ENCODE measurements at places on chromosomes 11 and 22. TPM values are rescaled to one million over a fixed set of nuclear protein-coding genes. Genes with fewer than 3 reads are reported as not detected.

GRCh38 chr11:6650980-6651379 is 4.6 kb downstream of the DCHS1 start:
- DNase-seq: peak; percentile 43

GRCh38 chr11:1479006-1479677 is 7.4 kb downstream of the MOB2 start:
- DNase-seq: no peak

- no peak for DNase-seq
These were observed 279.8 kb downstream of the DDX10 start for GRCh38 chr11:108944471-108945178.

MS4A12 gene
- not detected for total RNA-seq

DERL3 gene
- total RNA-seq: 5.7 TPM

ALG9 gene
- total RNA-seq: 22.9 TPM

MOGAT2 gene
- not detected for total RNA-seq
